ENCODE measurements at places on chromosomes 11 and 22. TPM values are rescaled to one million over a fixed set of nuclear protein-coding genes. Genes with fewer than 3 reads are reported as not detected.

GRCh38 chr11:125435461-125436238 is 60.4 kb downstream of the FEZ1 start:
- DNase-seq: peak; percentile 22

DNA sequence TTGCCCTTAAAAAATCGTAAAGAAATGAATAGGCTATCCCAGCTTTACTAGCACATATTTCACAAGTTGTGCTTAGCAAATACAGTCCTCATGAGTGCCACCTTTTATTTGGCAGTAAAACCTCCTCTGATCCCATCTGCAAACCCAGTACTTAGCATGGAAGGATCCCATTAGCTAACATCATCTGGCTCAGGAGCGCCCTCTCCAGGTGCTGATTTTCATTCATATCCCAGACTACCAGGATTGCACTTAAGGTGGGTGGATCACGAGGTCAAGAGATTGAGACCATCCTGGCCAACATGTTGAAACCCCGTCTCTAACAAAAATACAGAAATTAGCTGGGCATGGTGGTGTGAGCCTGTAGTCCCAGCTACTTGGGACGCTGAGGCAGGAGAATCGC is 76.1 kb upstream of the PAX6 start:
- DNase-seq: no peak

DNA sequence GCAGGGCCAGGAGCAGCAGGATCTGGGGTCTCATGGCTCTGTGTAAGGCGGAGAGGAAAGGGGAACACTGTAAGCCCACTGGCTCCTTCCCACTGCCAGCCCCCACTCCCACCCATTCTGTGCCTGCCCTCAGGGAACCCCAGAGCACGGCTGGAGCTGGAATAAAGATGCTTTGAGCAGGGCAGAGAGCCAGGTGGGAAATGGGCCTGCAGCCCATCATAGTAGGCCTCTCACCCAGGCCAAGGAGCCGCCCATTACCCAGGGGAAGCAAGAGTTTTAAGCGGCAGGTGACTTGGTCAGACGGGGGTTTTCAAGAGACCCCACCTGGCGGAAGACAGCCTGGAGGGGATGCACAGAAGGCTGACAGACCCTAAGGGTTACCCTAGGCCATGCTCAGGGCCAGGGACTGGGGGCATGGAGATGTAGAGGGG is 4.6 kb downstream of the LRRC32 start:
- DNase-seq: no peak

DNA sequence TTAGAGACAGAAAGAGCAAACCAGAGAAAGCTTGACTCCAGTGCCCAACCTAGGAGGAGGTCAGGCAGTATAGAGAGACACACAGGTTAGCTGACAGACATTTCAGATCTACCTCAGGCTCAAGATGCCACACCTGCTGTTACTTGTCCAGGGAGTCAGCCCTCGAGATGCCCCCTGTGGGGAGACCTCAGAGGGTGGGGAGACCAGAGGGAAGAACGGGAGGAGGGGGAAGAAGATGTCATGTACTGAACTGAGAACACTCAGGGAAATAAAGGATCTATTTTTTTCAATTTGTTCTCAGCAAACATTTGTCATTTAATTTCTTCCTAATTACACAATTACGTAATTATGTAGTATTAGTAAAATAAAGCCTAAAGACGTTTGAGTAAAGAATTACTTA is 196.3 kb upstream of the CADM1 start:
- no peak for DNase-seq

DNA sequence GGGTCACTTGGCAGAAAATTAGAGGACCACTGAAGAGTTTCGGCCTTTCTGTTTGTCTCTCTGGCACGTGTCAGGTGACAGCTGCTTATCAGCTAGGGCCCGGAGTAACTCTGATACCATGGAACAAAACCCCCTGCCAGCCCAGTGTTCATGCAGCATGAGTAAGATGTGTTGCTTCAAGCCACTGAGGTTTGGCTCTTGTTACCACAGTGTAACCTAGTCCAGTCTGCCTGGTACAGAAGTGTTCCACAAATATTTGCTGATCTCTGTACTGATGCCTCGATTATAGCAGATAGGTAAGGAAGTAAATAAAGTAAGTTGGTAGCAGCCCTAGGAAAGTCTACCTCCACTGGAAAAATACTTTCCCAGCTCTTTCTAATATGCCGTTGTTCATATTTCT is 20.5 kb upstream of the ETS1 start:
- no peak for DNase-seq

DNA sequence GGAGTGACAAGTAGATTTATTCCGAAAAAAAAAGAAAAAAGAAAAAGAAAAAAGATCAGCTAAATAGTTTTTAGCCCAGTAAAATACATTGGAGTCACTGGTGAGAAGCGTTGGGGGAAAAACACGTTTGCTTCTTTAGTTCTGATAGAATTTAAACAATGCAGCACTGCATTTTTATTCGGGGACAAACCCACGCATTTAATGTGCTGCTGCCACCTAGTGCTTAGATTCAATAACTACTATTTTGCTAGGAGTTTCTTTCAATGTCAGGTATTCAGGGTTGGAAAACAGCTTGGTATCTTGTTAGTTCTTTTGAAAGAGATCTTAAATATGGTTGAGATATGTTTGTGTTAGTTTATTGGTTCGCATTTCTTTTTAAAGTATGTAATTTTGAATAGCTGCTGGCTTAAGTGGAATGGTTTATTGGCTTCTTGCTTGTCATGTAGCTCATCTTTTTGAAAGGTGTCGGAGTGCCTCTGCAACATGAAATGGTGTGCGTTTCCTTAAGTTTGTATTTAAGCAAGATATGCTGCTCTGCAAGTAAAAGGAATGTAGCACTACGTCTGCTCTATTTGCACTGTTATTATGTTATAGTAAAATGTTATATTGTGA is 41.9 kb downstream of the SVIP start:
- DNase-seq: peak; percentile 72

DNA sequence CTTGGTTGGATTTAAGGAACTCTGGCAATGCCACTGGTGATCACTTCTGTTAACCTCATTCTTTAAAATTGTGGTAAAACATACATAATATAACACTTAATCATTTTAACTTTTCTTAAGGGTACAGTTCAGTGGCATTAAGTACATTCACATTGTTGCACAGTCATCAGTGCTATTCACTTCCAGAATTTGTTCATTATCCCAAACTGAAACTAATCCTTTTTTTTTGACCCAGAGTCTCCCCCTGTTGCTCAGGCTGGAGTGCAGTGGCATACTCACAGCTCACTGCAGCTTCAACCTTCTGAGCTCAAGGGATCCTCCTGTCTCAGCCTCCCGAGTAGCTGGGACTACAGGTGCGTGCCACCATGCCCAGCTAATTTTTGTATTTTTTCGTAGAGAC is 10.6 kb downstream of the ELF5 start:
- peak; percentile 28 for DNase-seq

DNA sequence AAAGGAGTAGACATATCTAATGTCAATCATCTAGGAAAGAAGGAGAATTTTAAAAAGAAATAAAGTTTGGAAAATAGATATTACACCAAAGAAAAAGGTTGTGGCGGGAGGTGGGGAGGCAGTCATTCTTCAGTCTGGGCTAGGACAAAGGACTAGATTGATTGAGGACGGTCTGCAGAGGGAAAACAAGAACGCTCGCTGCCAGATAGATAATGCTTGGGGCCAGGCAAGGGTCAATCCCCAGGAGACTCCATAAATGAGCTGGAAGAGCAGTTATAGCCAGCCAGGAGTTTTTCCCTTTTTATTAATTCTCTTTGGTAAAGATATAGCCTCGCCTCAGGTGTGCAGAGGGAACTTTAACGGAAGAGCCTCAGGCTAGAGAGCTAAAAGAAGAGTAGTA is 6.3 kb downstream of the TRPC6 start:
- no peak for DNase-seq

DNA sequence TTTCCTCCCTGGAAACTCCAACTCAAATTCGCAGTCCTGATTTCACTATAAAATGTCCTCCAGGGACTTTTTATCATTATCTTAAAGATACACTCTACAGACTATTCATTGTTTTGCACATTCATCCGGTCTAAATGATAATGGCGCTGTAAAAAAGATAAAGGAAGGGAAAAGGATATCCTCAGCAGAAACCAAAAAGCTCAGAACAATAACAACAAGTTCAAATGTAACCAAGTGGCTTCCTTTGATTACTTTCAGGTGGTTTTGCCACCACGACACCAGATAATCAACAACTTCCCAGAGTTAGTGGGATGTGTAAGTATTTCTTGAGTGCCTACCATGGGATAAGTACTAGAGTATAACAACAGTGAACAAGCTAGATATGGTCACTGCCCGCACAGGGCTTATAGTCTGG is 26.3 kb downstream of the PRCP start:
- DNase-seq: no peak

GRCh38 chr11:126337126-126337473 is 18.4 kb upstream of the ST3GAL4 start:
- no peak for DNase-seq

DNA sequence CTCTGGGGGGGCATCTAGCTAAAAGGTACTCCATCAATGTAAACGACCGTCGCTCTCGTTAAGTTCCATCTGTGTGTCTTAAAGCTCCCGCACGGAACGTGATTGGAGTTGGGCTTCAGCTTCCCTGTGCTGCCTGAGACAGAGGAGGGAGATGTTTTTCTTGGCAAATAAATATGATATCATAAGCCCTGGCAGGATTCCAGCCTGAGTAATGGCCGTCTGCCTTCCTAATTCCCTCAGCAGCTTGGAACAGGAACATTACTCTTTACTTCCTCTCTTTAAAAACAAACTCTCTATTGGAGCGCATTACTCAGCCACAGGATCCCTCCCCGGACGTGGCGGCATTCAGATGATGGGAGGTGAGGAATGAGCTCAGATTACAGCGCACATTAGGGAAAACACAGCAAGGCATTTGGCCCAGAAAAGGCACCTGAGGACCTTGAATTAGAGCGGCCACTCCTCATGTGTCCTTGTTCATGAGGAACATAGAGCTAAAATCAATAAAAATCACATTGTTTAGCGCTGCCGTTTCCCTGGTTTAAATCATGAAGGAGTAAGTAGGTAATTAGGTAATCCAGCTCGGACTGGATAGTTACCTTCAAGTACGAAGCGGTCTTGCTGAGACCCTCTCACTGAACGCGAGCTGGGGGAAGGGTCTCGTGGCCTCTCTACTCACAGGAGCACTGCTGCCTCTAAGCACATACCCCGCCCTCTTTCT is 230.4 kb downstream of the ST3GAL4 start:
- DNase-seq: peak; percentile 97

DNA sequence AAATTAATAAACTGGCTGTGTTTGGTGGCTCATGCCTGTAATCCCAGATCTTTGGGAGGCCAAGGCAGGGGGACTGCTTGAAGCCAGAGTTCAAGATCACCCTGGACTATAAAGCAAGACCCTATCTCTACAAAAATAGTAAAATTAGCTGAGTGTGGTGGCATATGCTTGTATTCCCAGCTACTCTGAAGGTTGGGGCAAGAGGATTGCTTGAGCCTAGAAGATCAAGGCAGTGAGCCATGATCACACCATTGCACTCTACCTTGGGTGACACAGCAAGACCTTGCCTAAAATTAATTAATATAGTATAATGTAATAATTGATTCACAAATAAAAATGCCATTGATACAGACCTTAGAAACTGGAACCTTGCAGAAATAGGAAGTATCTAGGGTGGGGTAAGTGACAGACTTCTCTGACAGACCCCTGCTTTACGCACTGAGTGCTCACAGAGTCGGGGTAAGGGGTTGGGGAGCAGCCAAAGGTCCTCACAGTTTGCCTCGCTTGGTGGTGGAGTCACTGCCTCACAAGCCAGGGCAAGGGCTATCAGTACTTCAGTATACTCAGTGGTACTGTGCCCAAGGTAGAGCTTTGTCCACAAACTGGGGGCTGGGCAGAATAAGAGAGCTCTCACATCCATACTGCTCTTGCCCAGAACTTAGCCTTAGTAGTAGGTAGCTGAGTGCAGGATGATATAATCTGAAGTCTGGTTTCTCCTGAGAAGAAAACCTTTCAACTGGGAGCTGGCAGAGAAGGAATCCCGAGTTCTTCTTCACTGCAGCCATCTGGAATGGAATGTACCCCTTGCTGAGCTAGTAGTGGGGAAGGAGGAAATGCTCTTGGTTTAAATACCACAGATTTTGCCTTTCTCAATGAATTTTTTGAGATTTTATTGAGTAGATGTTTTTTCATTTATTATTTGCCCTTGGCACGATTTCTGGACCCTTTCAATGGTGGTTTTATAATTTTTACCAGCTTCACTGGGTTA is 65.5 kb downstream of the EMSY start:
- peak; percentile 10 for DNase-seq

GRCh38 chr22:46826438-46827135 is 64.1 kb downstream of the TBC1D22A start:
- DNase-seq: no peak

Gene LGR4
- polyA plus RNA-seq: 14.9 TPM

Gene NLRP14
- polyA plus RNA-seq: not detected

Gene OR51B4
- polyA plus RNA-seq: not detected

Gene TBX10
- polyA plus RNA-seq: not detected

Gene GGT5
- 5.1 TPM for polyA plus RNA-seq

Gene SSTR3
- polyA plus RNA-seq: not detected

Gene LAYN
- 127 TPM for polyA plus RNA-seq

Gene RNF215
- polyA plus RNA-seq: 2.7 TPM

Gene DBX1
- polyA plus RNA-seq: not detected

Gene KCNC1
- not detected for polyA plus RNA-seq

Gene OR8D4
- not detected for polyA plus RNA-seq

Gene MS4A1
- polyA plus RNA-seq: 0.13 TPM

Gene TTC17
- polyA plus RNA-seq: 38.8 TPM

Gene CCDC89
- polyA plus RNA-seq: 3.7 TPM

Gene SHISAL1
- polyA plus RNA-seq: 0.49 TPM

Measured in GM23248 (cell line).